ENCODE measurements at places on chromosomes 4 and X.

DNA sequence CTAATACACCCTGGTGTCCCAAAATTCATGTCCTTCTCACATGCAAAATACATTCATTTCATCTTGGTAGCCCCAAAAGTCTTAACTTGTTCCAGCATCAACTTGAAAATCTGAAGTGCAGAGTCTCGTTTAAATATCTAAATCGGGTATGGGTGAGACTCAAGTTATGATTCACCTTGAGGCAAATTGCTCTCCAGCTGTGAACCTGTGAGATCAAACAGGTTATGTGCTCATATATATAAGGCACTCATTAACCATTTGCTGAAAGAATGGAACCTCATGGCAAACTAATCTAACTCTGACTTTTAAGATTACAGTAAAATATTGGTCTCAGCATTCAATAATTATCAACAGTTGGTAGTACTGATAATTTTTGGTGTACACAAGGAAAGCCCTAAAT is 55.5 kb downstream of the PDLIM5 start:
- no peak for DNase-seq

GRCh38 chr4:159018062-159018629 is 84.7 kb upstream of the RAPGEF2 start:
- no peak for DNase-seq

- DNase-seq = no peak
Observed at GRCh38 chr4:14247767-14248166, 620.2 kb upstream of the BOD1L1 start.

GRCh38 chr4:160927311-160927710 is 1236.5 kb downstream of the FSTL5 start:
- DNase-seq = no peak

DNA sequence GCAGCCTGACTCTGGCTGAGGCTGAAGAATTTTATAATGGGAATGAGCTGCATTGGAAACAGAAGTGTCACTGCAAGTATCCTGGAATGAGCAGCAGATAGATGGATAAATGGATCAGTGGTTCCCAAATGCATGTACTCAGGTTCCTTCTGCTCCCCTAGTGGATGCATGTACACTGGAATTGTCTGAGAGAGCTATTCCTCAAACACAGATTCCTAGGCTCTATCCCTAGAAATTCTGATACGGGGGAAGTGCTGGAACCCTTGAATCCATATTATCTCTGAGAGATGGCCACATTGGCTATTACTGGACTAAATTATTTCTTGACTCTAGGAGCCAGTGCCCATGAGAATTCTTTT is 64.8 kb downstream of the TMEM131L start:
- no peak for DNase-seq

GRCh38 chrX:39897741-39898097 is 200.0 kb downstream of the BCOR start:
- no peak for DNase-seq

GRCh38 chrX:44938111-44938510 is 65.1 kb downstream of the KDM6A start:
- no peak for DNase-seq

DNA sequence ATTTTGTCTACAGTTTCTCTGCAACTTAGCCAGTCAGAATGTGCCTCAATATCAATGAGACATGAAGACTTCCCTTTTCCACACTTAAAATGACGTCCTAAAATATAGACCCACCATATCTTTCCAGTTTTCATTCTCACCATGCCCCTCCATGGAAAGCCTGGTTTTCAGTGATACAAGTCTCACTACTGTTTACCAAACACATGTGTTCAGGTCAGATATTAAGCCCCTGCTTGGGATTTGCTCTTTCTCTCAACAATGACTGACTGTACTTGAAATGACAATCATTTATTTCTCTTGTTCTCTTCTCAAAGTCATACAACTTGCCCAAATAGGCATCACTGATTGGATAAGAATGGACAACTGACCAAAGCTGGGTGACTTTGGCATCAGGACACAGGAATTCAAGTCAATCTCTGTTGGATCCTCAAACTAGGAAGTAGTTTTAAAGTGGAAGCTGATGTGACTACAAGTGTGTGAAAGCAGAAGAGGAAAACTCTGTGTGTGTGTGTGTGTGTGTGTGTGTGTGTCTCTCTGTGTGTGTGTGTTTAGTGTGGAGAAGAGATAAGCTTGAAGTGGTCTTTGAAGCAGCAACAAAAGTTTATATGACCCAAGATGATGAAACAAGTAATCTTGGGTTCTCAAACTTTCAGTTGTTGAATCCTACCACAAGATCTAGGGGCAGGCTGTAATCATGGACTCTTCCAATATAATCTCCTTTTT is 217.4 kb upstream of the FGF13 start:
- DNase-seq = no peak

DNA sequence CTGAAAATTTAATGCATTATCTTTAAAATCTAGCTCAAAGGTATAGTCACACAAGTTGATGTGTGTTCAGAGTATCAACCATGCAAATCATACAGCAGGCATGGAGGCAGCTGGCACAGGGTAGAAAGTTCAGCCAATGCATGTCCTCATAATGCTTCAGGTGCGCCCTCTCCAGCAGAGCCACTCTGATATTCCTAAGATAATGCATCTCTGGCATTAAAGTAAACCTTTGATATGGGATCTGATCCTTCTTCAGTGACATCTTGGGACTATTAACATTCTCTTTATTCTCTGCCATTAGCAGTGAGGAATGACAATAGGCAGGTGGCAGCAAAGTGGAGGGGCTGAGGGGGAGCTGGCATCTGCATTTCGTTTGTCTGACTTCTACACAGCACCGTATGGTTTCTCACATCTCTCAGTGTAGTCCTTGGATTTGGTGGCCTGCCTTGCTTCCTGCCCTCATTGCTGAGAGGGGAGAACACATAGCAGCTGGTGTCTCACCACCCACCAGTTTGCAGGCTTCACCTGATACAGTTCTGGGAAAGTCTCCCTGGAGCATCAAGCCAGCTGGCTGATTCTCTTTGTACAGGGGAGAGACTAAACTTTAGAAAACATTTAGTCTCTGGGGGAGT is 168.7 kb upstream of the TBC1D9 start:
- DNase-seq = no peak

DNA sequence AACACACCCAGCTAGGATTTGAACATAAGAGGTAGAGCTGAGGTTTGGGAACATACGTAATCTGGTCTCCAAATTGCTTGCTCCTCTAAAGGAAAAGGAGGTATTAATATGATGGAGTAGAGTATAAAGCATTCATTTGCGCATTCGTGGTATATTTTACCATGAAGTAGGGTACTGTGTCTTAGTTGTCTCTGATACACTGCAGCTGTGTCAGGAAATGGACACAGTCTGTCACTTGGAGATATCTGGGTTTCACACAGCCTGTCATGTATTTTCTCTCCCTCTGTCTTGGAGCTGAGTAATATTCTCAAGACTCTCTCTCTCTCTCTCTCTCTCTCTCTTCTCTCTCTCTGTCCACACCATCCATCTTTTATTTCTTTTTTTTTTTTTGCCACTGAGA is 274.8 kb upstream of the UGT8 start:
- no peak for DNase-seq

- DNase-seq = no peak
Observed at GRCh38 chr4:6955261-6955911, 45.8 kb downstream of the TBC1D14 start.

DNA sequence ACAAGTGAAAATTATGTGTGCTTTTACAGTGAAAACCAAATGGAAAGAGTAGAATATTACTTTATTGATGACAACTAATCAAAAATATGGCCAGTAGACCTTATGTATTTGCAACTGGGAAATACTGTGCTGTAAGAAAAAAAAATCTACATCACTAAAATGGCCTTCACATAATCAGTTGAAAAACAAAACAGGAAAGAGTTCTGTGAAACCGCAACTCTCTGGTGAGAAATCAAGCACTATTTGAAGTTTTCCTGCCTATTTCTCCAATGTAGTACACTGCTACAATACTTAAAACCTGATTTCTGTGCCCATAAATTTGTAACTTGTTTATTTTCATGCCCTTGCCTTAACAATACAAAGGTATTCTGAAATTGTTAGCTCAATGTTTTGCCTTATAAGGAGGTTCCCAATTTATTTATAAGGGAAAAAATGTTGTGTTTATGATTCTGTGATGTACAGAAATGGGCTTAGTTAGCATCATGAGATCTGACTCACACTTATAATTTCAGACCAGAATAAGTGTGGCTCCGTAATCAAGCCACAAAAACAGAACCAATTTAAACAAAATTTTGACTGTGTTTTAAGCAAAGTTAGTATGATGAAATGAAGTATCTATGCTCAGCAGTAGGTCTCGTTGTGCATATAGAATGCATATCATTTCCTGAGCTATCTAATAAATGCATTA is 147.1 kb downstream of the FAT4 start:
- DNase-seq = no peak

DNA sequence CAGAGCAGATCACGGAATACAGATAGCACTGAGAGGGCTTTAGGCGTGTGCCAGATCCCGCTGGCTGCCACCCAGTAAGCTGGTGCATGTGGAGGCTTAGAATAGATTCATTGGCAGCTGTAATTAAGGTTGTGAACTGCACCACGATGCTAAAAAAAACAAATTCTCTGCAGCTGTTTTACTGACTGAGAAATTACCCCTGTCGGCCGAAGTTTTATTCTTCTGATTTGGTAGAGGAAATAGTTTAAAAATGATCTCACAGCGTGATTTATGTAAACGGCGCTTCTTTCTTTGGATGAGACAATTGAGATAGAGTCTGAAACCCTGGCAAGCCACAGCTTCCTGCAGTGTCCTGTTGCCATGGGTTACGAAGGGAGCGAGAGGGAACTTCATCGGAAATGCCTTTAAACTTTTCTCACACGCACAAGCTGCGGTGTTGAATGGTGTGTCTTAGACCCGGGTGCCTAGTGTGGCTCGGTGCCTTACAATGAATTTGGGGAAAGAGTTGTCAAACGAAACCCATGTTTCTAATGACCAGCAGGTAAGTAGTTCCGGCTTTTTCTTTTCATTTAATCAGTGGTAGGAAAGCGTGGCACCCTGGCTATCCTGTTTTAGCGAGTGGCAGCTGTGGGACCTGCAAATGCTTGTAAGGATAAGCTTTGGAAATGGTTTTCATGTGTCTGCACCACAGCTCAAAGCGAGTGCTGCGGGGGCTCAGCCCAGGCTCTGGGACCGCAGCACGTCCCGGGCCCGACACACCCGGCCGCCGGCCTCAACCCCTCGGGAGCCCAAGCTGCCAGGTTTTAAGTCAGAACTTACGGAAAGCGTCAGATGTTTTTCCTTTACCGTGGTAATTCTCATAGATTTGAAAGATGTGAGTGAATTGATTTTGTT is 71.7 kb upstream of the HGFAC start:
- DNase-seq = no peak

DNA sequence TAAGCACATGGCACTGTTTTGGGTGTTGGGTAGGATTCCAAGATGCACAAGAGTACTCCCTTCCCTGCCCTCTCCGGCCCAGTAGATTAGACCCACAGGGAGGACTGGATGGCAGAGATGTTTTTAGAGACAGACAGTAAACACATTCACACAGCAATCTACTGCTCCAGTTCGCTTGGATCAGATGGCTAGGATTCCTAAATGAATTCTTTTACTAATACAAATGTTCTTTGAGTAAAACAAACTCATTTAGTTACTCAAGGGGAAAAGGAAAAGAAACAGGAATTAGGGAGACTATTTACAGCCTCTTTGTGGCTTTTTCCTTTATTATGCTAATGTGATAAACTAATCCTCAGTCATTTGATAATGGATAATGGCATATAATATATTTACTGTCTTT is 5.9 kb downstream of the SNX25 start:
- DNase-seq = no peak

- no peak for DNase-seq
Observed at GRCh38 chr4:3387154-3387942, 54.4 kb upstream of the HGFAC start.

DNA sequence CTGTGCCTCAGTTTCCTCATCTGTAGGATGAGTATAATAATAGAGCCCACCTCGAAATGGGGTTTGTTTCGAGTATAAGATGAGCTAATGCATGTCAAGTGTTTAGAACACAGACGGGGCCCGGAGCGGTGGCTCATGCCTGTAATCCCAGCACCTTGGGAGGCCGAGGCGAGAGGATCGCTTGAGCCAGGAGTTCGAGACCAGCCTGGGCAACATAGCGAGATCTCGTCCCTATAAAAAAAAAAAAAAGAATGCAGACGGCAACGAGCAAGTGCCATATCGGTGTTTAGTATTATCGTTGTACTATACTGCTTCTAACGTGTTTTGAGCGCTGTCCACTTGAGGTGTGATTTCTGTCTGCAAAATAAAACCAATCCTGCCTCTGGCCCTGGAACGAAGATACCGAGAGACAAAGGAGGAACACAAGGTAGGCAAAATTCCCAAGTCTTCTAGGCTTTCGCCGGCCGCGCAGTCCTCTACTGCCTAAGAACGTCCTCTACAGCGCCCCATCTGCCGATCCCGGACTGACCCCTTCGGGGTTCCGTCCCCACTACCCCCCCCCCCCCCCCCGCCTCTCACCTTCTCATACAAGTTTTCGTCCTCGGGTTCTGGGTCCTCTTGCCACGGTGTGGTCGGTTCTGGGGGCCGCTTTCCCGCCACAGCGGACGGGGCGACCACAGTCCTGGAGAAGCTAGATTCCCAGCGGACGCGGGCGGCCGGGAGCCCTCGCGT is 442 bp downstream of the NDUFB11 start:
- DNase-seq = no peak

GRCh38 chr4:79561751-79562150 is 153.7 kb upstream of the GK2 start:
- no peak for DNase-seq

GRCh38 chr4:4327652-4328121 is 37.6 kb downstream of the ZBTB49 start:
- no peak for DNase-seq

- DNase-seq = no peak
Observed at GRCh38 chrX:117538178-117539089, 578.2 kb downstream of the KLHL13 start.

DNA sequence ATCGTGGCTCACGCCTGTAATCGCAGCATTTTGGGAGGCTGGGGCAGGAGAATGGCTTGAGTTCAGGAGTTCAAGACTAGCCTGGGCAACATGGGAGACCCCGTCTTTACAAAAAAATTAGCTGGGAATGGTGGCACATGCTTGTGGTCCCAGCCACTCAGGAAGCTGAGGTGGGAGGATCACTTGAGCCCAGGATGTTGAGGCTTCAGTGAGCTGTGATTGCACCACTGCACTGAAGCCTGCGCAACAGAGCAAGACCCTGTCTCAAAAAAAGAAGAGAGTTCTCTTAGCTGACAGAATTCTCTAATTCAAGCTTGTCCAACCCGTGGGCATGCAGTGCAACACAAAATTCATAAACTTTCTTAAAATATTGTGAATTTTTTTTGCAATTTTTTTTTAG is 95.6 kb upstream of the CBR4 start:
- DNase-seq = no peak

GRCh38 chr4:53089936-53090729 is 228.0 kb downstream of the RASL11B start:
- DNase-seq = no peak

DNA sequence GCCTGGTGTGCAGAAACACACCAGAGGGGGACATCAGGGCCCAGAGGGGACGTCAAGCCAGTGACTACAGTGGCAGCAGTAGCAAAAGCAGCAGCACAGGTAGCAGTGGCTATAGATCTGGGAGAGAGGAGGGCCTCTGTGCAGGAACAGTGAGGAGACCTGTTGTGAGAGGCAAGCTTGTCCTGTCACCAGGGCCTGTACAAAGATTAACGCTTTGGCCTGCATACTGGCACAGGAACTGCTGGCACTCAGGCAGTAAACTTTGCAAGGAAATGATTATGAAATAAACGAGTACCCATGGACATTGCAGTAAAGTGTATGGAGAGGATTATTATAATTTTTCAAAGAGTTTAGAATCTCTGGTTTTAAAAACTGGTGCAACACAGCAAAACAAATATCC is 5.5 kb upstream of the PHF8 start:
- DNase-seq = no peak

All from stimulated activated CD4-positive, alpha-beta T cell treated with anti-CD3 and anti-CD28 coated beads, Interleukin-1b, Interleukin-23, amount 100 ng/mL, for 1 hour (primary cell).